ENCODE measurements at places on chromosomes 6 and 20. TPM values are rescaled to one million over a fixed set of nuclear protein-coding genes. Genes with fewer than 3 reads are reported as not detected.
A peak's percentile ranks its signal among the peaks of the same experiment; 100 is the strongest.

Gene METTL24
- total RNA-seq, result not detected

Gene MUC22
- 0.18 TPM for total RNA-seq

Gene SNPH
- total RNA-seq, result 12.4 TPM

Gene TMEM239
- not detected for total RNA-seq

Gene NKX2-4
- total RNA-seq, result not detected

Gene ADGRG6
- total RNA-seq, result 2.6 TPM

Gene CSTF1
- total RNA-seq, result 20.4 TPM

Gene AIF1
- total RNA-seq, result 5.7 TPM

Gene DLK2
- 2.6 TPM for total RNA-seq

Gene TSBP1
- not detected for total RNA-seq

Gene GSTA4
- 12.5 TPM for total RNA-seq

Gene POPDC3
- 59.7 TPM for total RNA-seq

DNA sequence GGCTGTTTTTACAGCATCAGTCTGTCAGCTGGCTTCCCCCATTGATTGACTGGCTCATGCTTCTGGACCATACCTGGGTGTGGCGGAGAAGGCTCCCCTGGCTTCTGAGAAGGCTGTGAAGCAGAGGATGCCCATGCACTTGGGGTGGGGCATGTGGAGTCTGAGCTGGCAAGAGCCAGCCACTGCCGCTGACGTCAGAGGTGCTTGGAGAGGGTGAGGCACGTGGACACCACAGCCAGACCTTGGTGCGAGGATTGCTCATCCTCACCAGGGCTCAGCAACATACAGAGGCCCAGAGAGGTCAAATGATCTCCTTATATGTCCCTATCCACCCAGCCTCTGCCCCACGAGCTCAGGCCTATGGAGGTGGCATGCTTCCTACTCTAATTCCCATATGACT is 211.2 kb upstream of the PMEPA1 start:
- DNase-seq, result no peak

DNA sequence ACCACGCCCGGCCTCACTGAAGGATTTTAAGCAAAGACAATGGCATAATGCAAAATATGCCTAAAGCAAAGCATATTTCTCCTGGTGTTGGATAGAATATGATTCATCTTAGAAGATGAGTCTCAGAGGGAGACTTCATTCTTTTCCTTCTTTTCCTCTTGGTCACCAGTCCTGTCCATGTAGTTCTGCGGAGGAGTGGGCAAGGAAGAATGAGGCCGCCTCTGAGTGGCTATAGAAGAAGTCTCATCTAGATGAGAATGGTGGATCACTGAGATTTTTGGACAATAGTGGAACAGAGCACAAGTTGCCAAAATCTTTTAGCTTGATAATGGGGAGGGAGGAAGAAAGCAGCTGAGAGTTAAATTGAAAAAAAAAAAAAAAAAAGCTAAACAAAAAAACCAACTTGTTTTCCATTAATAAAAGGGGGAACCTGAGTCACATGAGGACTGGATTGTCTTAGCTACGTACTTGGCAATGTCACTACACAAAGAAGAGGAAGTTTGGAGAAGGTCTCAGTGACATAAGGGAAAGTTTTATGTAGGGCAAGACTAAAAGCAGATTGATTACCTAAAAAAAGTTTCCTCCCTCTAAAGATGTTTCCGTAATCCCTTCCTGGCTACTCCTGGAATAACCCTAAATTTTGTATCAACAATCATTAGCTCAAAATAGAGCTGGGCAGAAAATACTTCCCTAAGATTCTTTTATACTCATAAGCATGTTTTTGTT is 6.0 kb downstream of the CD83 start:
- no peak for DNase-seq

DNA sequence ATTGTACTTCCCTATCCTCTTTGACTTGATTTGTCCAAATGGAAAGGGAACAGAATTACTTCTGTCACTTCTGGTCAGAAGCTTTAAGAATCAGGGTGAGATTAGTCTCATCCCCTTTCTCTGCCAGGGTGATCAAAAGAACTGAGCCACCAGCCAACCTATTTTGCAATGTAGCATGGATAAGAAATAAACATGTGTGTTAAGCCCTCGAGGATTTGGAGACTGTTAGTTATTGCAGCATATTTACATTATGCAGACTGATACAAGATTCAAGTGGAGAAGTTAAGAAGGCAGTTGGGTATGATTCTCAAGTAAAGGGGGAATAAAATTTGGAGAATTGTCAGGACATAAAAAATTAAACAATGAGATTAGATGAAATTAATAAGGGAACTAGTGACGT is 106.0 kb downstream of the FRK start:
- DNase-seq, result no peak

GRCh38 chr6:158018851-158019361 is 37.2 kb downstream of the SYNJ2 start:
- no peak for DNase-seq

DNA sequence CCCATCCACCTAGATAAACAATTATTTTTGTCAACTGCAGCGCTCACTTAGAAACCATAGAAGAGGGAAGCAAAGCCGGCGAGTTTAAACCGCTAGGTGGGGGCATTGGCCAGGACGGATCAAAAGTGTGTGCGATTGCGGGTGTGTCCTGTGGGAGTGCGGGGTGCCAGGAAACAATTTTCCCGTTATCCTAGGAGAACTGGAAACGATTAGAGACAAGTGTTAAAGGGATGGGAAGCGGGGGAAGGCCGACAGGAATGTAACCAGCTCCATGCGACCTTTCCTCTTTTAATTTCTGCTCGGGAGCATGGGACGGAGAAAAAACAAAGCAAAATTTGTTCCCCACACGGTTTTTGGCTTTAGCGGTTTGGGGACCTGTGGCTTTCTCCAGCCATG is 2.8 kb upstream of the HTR1B start:
- no peak for DNase-seq

DNA sequence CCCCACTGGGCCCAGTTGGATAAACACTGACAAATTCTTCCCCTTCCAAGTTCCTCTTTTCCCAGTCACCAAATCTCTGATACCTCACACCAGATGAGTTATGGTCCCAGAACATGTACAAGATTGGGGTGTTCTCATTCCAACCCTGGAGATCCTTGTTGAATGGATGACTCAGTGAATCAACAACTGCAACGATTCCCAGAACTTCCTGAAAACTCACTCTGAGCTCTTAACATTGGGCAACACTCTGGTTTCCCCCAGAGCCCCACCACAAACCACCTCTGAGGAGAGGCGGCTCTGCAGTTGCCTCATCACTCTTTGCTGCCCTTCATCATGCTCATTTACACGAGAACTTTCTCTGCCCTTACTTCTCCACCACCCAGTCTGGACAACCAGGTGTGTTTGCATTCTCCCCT is 115.2 kb downstream of the MRPL14 start:
- no peak for DNase-seq

- DNase-seq, result no peak
These were observed 29.9 kb upstream of the SMOC2 start for GRCh38 chr6:168411130-168411529.

DNA sequence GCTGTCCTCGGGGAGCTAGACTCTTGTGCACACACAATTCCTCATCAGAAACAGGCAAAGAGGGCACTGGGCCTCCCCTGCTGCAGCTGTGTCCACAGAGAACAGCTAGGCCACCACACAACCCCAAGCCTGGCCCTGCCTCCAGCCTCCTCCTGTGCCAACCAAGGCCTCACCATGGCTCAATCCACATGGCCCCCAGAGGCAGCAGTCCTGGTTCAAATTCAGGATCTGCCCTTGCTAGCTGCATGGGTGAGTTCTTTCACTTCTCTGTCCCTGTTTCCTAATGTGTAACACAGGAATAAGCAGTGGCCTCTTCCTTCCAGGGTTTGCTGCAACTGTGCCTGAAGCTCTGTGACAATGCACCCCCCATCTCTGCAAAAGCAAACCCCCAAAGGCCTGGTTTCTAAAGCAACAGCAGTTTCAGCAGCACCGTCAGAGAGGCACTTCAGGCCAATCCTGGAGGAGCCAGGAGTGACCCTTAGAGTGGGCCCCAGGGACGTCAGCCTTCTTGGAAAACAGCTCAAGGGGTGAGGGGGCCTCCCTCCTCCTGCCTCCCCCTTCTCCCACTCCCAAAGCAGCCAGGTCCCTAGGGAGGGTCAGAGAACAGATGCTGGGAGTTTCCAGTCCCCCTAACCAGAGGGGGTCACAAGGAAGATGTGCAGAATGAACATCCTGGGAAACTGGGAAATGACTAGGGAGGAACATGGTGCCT is 2.2 kb downstream of the ADISSP start:
- DNase-seq, result peak; percentile 72

DNA sequence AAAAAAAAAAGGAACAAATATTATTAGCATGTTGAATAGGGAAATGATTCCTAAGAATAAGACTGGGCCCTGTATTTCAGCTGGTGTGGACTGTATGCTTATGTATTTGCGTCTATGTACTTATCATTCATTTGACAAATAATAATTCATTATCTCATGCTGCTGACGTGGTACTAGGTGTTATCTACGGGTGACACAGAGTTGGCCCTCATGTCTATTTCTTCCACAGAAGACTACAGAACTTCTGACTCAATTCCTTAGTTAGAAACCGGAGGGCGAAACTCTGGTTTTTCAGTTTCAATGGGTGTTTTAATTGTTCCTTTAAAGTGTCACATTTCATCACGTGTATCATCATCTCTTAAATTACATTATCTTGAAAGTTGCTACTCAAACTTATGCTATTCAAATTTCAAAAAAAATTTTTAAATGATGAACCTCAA is 305.9 kb downstream of the CLIC5 start:
- DNase-seq, result no peak

DNA sequence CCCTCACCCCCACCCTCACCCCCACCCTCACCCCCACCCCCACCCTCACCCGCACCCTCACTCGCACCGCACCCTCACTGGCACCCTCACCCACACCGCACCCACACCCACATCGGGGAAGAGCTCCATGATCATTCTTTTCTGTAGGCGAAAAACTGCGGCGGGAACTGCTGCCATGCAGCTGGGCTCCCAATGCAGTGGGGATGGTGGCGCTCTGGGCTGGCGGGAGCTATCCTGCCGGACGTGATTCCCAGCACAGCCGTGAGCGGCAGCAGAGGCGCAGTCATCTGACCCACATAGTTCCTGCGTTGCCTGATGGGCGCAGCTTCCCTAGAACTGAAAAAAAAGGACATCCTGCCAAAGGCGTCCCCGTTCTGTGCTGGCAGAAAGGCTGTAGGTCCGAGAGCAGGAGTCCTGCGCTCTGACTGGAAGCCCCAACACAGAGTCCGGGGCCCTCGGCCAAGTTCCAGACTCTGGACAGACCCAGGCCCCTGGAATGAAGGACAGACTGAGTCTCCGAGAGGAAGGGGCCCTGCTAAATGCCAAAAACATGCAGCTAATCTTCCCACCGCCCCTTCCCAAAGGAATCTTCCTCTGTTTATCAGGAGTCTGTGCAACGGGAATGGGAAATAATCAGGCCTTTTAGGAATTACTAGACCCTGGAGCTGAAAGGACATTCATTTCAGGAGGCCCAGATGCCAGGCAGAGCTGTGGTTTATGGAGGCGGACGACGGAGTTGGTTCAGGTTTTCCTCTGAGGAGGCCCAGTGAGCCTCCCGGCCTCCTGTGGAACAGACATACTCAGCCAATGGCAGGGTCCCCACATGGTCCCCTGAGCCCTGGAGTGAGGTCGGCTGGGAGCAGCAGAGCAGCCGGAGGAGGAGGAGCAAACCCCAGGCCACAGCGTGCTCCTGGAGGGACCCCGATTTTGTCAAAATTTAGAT is 14.1 kb upstream of the TCFL5 start:
- peak; percentile 82 for DNase-seq

DNA sequence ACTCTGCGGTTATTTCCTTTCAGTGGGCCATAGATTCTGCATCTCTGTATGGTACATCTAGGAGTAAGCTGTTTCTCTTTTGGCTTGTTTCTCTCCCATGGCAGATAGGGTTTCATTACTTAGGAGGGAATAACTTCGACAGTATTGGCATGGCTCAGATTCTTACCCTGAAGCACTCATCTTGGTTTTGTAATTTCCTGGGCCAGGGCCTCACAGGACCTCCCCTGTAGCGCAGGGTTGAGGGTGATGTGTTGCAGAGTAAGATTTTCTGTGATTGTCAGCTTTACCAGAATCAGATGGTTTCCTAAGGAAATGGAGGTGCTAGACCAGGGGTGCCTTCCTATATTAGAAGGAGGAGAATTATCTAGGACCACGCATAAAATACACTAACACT is 78.3 kb downstream of the STXBP5 start:
- DNase-seq, result no peak

DNA sequence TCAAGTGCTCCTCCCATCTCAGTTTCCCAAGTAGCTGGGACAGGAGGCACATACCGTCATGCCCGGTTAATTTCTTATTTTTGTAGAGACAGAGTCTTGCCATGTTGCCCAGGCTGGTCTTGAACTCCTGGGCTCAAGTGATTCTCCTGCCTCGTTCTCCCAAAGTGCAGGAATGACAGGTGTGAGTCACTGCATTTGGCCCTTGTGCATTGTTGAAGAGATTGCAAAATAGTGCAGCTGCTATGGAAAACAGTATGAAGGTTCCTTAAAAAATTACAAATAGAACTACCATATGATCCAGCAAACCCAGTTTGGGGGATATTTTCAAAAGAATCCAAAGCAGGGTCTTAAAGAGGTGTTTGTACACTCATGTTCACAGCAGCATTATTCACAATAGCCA is 69.1 kb downstream of the GJA10 start:
- no peak for DNase-seq

DNA sequence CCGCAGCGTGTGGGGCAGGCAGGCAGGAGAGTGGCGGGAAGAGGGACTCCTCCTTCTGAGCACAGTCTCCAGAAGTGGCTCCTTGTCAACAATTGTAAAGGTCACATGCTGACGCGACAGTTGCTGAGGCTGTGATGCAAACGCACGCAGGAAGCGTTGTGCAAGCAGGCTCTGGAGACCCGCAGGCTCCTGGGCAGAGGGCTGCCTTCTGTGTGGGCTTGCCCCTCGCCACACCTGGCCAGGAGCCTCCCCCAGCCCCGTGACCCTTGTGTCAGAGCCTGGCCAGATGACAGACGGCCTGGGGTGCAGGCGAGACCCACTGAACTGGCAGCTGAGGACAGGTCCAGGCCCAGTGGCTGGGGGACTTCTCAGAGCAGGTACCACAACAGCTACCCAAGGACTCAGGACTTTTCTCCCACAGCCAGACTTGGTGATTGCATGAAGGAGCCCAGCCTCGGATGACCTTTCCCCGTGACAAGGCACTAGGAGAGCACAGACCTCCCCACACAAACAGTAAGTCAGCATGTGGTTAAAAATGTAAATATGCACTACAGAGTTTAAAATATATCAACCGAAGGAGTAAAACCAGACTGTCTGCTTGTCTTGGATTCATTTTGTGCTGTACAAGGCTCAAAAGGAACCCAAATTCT is 222.1 kb upstream of the RREB1 start:
- DNase-seq, result peak; percentile 68

GRCh38 chr6:113184291-113184690 is 672.9 kb upstream of the MARCKS start:
- no peak for DNase-seq

- DNase-seq, result no peak
These were observed 7.9 kb upstream of the EEF1E1 start for GRCh38 chr6:8110117-8110721.

GRCh38 chr6:3355358-3356055 is 96.8 kb downstream of the PSMG4 start:
- peak; percentile 44 for DNase-seq

DNA sequence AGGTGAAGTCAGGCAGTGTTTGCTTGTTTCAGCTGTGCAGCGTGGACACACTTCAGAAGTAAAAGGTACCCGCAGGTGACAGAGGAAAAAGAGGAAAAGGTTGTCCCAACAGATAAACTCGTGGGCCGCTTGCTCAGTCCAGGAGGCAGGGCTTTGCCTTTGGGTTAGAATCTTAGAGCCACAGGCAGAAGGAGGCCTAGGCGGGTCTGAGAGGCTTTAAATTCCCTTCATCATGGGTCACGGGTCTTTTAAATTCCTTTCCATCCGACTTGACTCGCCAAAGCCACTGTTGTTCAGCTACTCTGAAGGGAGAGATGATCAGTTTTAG is 48.2 kb downstream of the AGPAT4 start:
- DNase-seq, result no peak

Measured in heart left ventricle (tissue), 16 donors.